Stimulated activated CD8-positive, alpha-beta memory T cell treated with anti-CD3 and anti-CD28 coated beads, Interleukin-4, amount 100 ng/mL, for 1 hour (primary cell): ENCODE measurements at places on chromosomes 2 and 18.

- DNase-seq: peak; percentile 69
These were observed 40.1 kb downstream of the SLC4A1AP start for GRCh38 chr2:27703638-27704341.

DNA sequence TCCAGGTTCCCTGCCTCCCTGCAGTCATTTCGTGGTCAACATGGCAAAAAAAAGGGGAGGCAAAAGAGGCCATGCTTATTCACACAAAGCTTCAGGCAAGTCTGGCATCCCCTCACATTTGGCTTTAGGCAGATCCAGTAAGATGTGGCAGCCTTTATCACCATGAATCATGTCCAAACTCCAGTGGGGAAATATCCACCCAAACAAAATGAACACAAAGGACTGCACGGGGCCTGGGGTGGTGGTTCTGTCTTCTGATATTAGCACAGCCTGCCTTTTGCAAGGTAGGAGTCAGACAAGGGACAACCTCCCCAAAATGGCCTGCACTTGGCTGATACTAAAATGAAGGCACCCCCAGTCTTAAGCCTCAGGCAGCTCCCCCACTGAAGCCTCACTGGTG lies 129.9 kb downstream of the ZBTB7C start:
- no peak for DNase-seq

DNA sequence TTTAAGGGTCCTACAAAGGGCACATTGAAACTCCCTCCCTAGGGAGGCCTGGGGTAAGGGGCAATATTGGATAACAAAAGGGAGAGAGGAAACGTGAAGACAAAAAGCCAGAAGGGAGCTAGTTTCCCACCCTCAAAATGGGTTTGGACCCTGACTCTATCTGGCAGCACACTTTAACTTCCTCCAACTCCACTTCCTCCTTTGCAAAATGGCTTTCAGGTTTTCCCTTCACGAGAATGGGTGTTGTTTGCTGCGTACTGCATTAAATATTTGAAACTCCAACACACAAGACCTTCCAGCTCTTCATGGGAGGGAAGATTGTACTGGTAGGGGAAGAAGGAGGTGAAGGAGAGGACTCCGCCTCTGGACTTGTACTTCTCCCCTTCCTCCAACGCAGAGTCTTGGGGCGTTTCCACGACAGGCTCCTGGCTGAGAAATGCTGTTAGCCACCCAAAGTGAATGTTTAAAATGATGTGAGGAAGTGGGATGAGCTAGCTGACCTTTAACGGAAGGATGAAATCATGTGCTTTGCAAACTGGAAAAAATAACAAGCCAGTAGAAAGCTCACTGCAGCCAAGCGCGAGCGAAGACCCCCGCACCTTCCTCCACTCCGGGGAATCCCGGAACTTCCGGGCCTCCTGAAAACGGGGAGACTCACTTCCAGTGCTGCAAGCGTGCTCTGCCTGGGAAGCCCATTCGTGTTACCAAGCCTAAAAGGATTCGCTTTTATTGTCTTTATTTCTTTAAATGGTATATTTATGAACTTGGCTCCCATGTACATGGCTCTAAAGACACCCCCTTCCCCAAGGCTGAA lies 85.6 kb downstream of the VIT start:
- no peak for DNase-seq

DNA sequence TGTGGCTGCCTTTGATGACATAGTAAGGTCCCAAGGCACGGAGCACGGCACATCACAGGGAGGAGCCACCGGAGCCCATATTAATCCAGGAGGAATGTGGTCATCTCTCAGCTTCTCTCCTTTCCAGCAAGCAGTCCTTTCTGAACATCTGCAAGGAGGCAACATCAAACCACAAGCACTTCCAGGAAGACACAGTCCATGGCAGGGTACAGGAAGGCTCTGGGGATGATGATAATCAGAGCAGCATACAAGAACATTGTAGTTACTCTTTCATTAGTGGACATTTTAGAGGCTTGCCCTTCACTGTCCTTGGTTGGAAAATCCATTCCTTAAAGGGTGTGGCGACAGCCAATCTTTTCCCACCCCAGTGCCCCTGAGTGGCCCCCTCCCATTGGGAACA lies 31.1 kb downstream of the YPEL5 start:
- no peak for DNase-seq

DNA sequence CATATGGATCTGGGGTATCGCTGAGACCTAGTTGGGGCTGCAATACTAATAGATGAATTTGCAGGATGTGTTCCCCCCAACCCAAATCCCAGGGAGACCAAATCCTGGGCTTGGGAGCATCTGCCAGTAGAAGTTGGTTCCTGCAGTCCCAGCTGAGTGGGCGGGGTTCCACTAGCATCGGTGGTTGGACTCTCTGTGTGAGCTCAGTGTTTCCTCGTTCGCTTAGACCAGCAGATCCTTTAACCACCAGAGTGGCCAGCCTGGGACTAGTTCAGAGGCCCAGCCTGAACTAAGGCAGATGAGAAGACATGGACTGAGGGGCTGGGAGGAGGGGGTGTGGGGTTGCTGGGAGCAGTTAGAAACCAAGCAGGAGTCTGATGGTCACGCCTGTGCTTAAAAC lies 40.7 kb downstream of the PCARE start:
- no peak for DNase-seq

- no peak for DNase-seq
These were observed 19.3 kb upstream of the MC2R start for GRCh38 chr18:13934676-13935075.

DNA sequence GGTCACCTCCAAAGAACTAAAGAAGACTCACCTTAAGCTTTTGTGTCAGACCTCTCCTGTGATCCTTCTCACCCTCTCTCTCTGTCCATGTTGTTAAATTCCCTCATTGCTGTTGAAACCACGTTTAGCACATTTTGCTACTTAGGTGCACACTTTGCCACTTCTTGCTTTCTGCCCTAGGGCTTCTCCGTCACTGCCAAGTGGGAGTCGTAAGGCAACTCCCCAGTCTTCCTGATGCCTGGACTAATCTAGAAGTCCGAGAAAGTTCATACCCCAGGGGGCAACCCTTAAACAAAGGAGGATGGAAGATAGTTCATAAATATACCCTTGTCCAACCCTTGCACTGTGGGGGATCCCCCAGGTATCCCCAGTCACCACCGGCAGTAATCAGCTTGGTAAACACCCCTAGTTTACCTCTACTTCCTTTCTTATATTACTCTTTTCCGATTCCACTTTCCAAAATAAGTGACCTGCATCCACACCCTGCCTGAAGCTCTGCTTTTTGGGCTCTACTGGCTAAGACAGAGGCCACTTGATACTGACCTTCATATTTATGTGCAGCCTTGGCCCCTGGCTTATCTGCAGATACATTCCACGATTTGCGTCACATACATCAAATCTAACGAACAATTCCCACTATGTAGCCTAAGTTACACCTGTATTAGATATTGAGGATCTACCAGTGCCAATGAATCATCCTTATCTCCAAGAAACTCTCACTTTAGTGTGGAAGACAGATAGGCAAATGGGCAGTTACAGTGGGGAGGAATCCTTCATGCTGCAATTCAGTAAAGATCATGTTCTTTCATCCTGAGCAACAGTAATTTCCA lies 776.2 kb downstream of the RNF144A start:
- no peak for DNase-seq

GRCh38 chr2:232058931-232059330 lies 97.4 kb downstream of the DIS3L2 start:
- DNase-seq: no peak

DNA sequence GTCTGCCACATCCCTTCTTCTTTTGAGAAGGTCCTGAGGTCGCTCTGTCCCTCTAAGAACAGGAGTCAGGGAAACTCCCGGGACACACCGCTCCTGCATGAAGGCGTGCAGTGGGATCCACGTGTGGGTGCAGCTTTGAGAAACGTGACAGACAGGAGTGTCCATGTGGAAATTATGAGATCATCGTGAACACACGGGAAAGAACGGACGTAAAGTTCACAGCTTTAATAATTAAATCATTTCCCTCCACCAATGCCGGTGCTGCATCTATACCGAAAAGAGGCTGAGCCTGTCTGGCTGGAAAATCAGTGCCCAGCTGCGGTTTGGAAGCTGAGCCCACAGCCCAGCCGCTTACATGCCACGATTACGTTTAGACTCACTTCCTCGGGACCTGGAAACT lies 372.4 kb upstream of the SALL3 start:
- DNase-seq: no peak

GRCh38 chr2:20169796-20170703 lies 54.9 kb downstream of the SDC1 start:
- no peak for DNase-seq

- DNase-seq: no peak
These were observed 42.0 kb downstream of the EPHA4 start for GRCh38 chr2:221529943-221530652.

DNA sequence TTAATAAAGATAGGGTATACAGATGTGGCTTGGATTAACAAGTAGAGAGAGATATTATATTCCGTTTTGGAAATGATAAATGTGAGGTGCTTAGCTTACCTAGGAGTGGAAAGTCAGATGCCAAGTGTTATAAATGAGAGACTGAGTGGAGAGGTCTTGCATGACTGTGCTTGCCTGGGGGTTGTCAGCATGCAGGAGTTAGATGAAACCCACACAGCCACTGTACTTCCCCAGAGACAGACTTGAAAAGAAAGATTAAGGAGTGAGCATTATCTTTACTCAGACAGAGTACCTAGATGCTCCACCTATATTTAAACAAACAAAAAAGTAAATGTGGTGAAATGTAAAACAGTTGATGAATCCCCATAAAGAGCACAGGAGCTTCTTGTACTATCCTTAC lies 482.7 kb downstream of the RIT2 start:
- no peak for DNase-seq

GRCh38 chr2:119157850-119158511 lies 570 bp downstream of the C1QL2 start:
- DNase-seq: no peak

GRCh38 chr18:74778191-74778847 lies 180.6 kb downstream of the ZNF407 start:
- no peak for DNase-seq

GRCh38 chr2:198595721-198596120 lies 791.3 kb downstream of the PLCL1 start:
- no peak for DNase-seq

DNA sequence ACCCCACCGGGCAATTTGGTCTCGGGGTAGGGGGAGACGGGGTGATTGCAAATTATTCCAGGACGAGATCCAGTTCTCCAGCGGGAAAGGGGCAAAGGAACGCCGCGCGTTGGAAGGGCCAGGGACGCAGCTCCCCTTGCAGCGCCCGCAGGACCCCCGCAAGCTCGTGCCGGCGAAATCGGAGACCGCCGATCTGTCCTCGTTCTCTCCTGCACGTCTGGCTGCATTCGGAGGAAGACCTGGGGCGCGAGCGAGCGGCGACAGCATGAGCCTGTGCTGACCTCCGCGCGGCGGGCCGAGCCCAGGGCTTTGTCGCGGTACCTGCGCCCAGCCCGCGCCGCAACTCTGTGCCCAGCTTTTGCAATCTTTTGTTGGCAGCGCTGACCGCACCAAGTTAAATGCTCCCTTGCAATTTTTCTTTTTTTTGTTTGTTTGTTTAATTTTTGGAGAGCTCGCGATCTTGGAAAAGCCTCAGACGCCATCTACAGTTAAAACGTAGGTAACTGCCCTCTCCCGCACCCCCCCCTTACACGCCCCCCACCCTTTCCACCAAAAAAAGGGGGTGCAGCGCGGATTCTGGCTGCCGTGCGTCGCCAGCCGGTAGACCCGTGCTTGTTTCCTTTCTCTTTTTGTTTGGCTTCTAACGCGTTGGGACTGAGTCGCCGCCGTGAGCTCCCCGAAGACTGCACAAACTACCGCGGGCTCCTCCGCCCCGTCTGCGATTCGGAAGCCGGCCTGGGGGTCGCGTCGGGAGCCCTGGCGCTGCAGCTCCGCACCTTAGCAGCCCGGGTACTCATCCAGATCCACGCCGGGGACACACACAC lies 667 bp downstream of the TRIB2 start:
- DNase-seq: peak; percentile 27

GRCh38 chr2:102437122-102437521 lies 14.2 kb downstream of the IL18RAP start:
- DNase-seq: no peak

- DNase-seq: no peak
These were observed 99.2 kb upstream of the FAM237A start for GRCh38 chr2:206543073-206543472.

DNA sequence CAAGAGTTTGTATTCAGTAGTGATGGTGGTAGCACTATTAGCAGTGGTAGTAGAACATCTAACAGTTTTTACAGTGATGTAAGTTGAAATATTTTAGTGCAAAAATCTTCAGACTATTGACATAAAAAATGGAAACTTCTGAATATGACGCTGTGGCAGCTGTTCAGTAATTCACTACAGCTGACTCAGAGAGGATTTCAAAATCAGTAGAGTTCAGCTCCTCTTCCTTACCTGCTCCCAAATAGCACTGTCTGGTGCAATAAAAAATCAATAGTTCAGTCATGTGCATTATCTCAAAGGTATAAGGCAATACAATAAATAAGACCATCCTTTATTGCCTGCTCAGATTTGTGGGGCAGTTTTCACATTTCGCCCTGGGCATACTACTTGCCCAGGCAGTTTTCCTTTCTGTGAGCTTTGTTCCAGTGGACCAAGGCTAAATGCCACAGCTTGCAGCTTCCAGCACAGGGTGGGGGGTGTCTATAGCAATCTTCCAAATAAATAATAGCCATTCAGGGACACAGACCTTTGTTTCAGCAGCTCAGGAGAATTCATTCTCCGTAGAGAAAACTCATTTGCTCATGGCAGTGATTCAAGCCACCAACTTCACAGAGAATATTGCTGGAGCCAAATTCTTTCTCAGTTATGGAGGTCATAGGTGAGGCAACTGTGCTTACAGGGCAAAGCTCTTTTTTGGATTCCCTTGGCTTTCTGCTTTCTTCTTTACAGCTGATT lies 33.9 kb upstream of the GORASP2 start:
- DNase-seq: no peak

GRCh38 chr2:204175552-204176271 lies 239.1 kb downstream of the ICOS start:
- DNase-seq: no peak

- DNase-seq: no peak
These were observed 1.0 kb upstream of the ZEB2 start for GRCh38 chr2:144520756-144521487.

- DNase-seq: no peak
These were observed 373.1 kb downstream of the CMPK2 start for GRCh38 chr2:6492573-6492972.

DNA sequence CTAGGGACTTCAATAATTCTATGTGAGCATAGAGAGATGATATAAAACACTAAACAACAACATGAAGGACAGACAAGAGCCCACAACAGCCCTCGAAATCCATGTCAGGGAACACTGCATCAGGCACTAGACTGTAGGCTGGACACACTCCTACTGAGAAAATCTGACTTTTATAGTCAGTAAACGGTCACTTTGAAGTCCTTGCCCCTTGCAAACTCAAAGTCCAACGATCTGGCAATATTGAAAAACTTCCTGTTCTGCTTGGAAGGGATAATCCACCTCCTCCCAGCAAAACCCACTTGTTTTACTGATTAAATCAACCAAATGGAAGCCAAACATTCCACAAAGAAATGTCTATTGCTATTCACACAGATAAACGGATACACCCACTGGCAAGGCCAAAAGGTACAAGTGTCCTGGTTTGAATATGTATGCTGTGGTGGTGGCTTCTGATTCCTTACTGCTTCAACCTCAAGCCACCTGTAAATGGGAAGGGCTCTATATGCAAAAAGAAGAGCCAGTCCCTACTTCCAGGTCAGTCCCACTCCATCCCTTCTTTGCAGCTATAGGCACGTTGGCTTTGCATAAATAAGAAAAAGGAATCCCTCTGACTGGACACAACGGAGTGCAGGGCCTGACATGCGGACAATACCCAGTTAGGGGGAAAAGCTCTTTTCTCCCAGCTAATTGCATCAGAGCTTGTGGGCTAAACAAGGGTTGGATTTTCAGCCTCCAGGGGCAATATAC lies 56.6 kb downstream of the STK39 start:
- no peak for DNase-seq
